RKO (cell line): ENCODE measurements at places on chromosomes 2 and 18.

GRCh38 chr2:54557601-54558187, 101.6 kb downstream of the SPTBN1 start:
- peak; percentile 68 for DNase-seq

DNA sequence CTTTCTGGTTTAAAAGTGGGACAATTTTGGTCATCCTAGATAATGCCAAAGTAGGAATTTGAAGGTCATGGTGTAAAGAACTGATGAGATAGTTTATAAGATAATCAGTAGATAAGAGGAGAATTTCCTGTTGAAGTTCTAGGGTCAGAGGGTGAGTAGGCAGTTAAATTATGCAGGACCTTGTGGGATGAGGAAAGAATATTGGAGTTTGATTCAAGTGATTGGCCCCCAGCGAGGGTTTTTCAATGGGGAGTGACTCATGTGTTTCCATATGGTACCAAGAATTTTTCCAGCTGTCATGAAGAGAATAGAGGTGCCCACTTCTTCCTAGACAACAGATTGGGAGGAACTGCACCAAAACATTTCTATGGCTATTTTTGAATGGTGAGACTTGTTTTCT, 940.2 kb upstream of the ZEB2 start:
- no peak for DNase-seq

- no peak for DNase-seq
These were observed 285.3 kb downstream of the SOX11 start for GRCh38 chr2:5977477-5977876.

DNA sequence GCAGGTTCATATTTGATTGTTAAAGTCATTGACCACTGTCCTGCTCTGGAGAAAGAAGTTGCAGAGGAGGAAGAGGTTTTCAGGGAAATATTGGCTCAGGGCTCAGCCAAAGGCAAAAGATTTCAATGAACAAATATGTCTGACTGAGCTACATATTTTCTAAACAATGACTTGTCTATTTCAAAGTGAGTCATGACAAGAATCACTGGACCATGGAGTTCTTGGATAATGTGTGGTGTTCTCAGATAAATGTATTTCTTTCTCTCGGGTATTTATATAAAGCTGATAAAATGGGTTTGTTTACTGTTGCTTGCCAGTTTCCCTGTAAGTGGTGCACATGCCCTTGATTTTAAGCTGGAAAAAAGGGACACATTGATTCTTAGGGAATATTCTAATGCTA, 34.3 kb upstream of the RMP24 start:
- DNase-seq, result peak; percentile 5

DNA sequence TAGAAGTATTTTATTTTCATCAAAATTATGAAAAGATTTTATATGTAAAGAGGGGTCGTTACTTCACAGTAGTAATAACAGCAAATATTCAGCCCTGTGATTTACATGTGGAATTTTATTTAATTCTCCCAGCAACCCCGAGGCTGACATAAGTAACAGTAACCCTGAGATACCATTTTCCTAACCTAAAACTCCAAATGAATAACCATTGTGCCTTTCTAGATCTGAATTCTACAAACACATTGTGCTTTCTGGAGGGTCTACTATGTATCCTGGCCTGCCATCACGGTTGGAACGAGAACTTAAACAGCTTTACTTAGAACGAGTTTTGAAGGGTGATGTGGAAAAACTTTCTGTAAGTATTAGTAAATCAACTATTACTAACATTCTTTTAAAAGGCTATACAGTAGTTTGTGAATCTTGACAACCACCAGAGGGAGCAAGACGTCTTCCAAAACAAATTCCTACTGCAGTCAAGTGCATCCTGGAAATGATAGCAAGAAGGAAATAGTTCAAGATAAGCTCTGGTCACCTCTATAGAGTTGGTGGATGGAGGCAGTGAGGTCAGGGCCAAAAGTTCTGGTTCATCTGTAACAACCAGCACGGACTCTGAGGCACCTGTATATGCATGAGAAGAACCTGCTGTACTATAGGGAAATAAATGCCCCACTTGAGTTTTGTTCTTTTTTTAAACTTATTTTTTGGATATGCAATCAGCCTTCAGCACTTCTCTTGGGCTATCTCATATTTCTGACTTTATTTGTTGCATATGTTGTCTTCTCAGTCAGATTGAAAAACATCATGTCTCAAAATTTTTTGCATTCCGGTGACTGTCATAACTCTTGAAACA, 37.4 kb downstream of the ACTR2 start:
- peak; percentile 85 for DNase-seq

GRCh38 chr2:7420530-7420929, 503.3 kb downstream of the RNF144A start:
- DNase-seq, result no peak

DNA sequence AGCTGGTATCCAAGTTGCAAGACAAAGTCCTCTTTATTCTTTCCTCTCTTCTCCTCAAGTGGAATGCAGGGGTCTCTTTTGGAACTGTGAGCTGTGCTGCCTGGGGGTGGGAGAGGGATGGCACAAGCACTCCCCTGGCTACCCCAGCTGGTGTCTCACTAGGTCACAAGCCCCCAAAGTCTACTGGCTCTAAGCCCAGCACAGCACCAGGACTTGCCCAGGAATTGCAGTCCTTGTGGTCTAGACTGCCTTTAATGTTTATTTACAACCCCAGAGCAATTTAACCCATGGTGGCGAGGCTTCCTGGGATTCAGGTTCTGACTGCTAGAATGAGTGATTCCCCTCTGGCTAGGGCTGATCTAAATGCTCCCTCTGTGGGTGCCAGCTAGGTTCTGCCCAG, 199.0 kb upstream of the STK17B start:
- no peak for DNase-seq

DNA sequence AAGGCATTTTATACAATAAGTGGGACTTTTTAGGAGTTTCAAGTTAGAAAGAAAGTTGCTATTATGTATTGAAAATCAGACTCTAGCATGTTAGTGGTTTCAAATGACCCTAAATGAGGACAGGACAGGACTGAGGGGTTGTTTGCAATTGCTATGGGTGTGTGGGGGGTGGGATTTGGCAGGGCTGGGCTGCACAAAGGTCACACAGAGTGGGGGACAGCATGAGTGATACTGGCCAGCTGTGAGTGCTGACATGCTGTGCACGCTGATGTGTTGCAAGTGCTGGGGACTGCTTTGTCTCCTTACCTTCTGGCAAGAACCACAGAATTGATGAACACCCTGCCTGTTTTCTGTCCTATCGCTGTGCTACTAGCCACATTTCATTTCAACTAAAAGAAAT, 29.8 kb downstream of the RNMT start:
- no peak for DNase-seq

DNA sequence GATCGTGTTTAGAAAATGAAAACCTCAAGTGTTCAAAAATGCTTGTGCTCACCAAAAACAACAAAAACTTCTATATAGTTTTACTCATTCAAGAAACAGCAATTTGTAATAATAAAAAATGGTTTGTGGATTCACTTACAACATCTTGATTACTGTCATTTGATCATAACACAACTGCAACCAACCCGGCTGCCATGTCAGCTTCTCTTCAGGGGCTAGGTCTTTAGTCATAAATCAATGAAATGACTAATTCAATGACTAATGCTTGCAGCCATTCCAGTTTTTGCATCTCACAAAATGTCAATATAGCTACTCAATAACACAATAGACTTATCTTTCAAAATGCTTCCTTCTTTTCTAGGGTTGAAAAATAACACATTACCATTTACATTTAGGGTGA, 128.0 kb downstream of the OLA1 start:
- peak; percentile 37 for DNase-seq

- no peak for DNase-seq
These were observed 90.7 kb upstream of the TFPI start for GRCh38 chr2:187644981-187645380.

- no peak for DNase-seq
These were observed 66.6 kb downstream of the MYOM1 start for GRCh38 chr18:3153107-3153704.

DNA sequence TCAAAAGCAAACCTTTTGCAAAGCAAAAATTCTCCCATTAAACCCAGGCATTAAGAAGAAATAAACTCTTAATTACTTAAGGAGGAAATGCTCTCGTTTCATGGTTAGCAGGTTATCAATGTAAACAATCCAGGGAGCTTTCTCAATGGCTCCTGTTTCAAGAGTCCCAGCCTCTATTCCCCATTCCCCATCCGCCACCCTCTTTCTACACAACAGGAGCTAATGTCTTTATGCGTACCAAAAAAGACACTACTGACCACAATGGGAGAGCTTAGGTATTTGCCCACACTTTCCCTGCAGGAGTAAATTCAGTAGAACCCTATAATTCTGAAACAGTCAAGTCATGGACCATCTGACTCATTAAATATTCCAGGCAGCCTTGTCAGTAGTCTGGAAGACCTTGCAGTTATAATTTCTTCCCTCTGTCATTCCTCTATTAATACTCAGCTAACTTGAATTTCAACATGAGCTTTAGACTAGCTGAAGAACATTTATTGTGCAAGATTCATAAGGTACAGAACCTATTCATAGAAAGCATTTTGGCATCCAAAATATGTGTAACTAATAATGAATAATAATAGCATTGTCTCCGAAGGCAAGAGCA, 48.6 kb downstream of the SLC8A1 start:
- no peak for DNase-seq

- no peak for DNase-seq
These were observed 223.1 kb upstream of the FBXO11 start for GRCh38 chr2:48129293-48129950.
